ENCODE measurements at places on chromosomes 3 and 15.
A peak's percentile ranks its signal among the peaks of the same experiment; 100 is the strongest.

GRCh38 chr3:63441262-63441661 is 163.2 kb downstream of the SYNPR start:
- DNase-seq: no peak

- DNase-seq: no peak
Observed at GRCh38 chr15:74616996-74617395, 1.4 kb downstream of the CLK3 start.

DNA sequence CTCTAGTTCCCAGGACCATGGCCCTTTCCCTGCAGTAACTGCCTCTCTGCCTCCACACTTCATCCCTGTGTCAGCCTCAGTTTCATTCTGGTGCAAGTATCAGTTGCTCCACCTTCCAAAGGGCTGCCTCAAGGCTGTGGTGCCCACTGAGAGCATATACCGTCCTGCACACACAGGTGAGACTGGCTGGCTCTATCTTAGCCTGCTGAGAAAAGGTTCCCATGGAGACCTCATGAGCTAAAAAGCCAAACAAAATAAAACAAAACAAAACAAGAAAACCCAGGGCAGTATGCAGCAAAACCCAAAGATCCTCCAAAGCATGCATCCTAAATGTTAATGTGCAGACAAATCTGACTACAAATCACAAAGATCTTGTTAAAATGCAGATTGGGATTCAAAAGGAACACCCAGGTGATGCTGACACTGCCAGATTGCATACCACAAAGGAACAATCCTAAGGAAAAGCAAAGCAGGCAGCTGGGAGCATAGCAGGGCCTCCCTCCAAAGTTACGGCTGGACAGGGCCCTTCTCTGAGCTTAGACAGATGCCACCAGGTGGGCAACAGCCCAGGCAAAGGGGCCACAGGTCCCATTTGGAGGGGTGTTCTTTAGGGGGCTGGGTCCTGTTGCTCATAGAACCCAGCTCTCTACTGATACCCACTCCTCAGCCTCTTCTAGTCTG is 76.3 kb upstream of the SLCO2A1 start:
- DNase-seq: no peak

GRCh38 chr3:99319450-99319849 is 318.9 kb upstream of the COL8A1 start:
- DNase-seq: no peak

DNA sequence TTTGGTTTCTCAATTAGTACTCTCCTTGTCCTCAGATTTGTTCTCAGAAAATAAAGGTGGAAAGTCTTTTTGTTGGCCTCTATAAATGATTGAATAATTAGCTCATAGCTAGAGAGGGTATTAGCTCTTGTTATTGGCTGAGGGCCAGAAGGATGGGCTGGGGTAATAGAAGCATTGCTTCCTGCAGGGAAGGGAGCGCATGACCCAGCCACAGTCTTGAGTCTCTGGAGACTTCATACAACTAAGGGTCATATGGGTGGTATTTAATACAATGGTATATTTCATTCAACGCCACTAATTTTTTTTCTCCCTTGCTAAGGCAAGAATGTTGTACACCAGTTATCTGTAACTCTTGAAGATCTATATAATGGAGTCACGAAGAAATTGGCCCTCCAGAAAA is 8.4 kb downstream of the DNAJA4 start:
- DNase-seq: no peak

DNA sequence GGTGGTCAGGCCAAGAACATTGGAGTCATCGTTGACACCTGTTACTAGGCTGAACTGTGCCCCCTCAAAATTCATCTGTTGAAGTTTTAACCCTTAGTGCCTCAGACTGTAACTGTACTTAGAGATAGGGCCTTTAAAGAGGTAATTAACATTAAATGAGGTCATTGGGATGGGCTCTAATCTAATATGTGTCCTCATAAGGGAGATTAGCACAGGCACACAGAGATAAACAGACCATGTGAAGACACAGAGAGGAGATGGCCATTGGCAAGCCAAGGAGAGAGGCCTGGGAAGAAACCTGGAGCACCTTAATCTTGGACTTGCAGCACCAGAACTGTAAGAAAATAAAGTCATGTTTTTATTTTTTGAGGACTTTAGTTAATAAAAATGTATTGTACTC is 59.6 kb downstream of the PLCL2 start:
- no peak for DNase-seq

- no peak for DNase-seq
Observed at GRCh38 chr3:166531730-166532129, 694.5 kb upstream of the BCHE start.

- no peak for DNase-seq
Observed at GRCh38 chr3:14866627-14867026, 47.9 kb downstream of the FGD5 start.

GRCh38 chr15:89971592-89971997 is 29.5 kb upstream of the ZNF710 start:
- DNase-seq: peak; percentile 36
